Heart left ventricle (tissue), 16 donors: ENCODE measurements at places on chromosomes 3 and 15. TPM values are rescaled to one million over a fixed set of nuclear protein-coding genes. Genes with fewer than 3 reads are reported as not detected.

DNA sequence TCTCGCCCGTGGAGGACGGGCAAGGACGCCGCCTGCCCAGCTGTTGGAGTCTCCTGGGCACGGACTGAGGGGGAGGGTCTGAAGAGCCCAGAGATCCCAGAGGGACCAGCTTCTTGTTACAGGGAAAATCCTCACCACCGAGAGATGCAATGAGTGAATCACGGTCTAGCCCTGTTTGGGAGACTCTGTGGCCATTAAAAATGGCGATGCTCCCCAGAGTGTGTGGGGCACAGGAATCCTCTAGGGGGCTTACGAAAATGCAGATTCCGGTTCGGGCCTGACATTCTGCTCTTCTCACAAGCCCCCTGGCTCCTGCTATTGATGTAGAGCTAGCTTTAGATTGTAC, 35.5 kb upstream of the EPHB3 start:
- DNase-seq = no peak

GRCh38 chr3:117820658-117821299, 1111.2 kb downstream of the TUSC7 start:
- no peak for DNase-seq

- DNase-seq = no peak
These were observed 280.3 kb upstream of the MME start for GRCh38 chr3:154799800-154800199.

- DNase-seq = no peak
These were observed 40.5 kb downstream of the PGPEP1L start for GRCh38 chr15:98967096-98967495.

DNA sequence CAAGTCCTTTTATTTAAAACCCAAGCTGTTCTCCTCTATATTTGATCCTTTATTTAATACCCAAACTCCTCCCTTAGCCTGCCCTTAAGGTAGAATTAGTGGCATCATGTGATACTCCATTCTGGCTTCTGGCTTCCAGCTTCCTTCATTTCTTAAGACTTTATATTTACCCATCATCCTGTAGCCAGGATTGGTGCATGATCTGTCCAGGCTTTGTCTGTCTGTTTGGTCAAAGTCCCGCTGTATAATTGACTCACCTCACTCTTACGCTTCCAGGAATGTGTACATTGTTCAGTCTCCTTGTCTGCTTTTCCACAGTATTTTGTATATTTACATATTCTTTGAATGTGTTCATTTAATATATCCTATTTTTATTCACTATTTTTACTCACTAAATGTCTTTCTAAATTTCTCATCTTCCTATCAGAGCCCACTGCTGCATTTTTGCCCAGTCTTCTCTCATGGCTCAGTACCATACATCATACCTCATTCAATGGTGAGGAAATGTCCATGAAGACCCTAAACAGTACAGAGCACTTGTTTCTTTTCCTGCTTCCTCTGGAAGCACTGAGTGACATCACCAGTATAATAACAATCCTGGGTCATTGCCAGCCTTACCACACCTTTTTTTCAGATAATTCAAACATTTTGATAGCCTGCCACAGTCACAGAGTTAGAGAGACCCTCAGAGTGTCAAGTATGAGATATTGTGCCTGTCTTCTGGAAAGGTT, 31.5 kb downstream of the TMEM108 start:
- DNase-seq = no peak

GRCh38 chr15:33309602-33310276, 1.0 kb upstream of the RYR3 start:
- no peak for DNase-seq

DNA sequence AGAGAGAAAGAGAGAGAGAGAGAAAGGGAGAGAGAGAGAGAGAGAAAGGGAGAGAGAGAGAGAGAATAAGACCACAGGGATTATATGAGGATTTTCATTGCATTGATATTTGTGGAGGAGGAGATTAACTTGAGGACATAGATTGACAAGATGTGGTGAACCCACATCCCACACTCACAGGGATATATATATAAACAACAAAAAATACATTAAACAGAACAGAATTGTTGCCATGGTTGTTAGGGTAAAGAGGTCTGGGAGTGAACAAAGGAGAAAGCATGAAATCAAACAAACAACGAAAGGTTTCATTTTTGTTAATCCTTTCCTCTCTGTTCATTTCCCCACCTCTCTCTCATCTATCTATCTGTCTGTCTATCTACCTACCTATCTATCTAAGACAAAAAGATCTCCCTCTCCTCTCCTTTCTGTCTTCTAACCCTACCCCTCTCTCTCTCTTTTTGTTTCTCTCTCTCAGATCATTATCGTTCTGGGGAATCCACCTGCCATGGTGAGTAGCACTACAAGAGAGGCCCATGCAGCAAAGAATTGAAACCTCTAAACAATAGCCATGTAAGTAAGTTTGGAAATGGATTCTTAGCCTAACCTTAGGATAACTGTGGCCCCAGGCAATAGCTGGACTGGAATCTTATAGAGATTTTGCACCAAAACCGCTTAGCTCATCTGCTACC, 280.9 kb downstream of the RAP2B start:
- no peak for DNase-seq

- no peak for DNase-seq
These were observed 7.2 kb upstream of the P2RY12 start for GRCh38 chr3:151391720-151392119.

DNA sequence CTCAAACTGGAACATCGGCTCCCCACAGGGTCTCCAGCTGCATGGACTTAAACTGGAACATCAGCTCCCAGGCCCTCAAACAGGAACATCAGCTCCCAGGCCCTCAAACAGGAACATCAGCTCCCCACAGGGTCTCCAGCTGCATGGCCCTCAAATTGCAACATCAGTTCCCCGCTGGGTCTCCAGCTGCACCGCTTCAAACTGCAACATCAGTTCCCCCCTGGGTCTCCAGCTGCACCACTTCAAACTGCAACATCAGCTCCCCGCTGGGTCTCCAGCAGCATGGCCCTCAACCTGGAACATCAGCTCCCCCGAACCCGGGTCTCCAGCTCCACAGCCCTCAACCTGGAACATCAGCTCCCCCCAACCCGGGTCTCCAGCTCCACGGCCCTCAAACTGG, 82.0 kb downstream of the TFRC start:
- DNase-seq = no peak

Gene NKIRAS1
- total RNA-seq = 17.4 TPM

Gene HIGD2B
- not detected for total RNA-seq
